ENCODE measurements at places on chromosomes 1 and 21.

DNA sequence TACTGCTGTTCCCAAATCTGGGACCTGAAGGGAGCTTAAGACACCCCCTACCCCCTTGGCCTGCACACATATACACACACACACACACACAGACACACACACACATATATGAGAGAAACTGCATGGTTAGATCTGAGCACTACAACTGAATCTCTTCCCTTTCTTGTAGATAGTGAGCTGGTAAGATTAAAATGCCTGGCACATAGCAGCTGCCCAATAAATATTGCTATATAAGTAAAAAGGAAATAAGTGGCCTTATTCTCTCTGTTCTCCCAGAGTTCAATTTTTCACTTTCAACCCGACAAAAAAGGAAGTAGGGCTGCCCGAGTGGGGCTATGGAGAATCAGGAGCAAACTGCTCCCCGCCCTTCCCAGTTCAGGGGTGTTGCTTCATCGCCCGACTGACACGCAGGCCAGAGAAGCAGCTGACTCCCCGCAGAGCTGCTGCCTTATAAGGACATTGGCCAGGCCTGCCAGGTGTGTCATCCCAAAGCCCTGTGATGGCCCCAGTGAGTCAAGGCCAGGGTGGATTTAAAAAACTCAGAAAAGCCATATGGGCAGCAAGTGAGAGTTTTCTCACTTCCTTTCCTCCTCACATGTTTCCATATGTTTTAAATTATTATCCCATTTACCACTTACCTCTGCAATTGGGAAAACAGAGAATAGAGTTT lies 106.5 kb upstream of the SLC44A3 start:
- peak; percentile 72 for DNase-seq

DNA sequence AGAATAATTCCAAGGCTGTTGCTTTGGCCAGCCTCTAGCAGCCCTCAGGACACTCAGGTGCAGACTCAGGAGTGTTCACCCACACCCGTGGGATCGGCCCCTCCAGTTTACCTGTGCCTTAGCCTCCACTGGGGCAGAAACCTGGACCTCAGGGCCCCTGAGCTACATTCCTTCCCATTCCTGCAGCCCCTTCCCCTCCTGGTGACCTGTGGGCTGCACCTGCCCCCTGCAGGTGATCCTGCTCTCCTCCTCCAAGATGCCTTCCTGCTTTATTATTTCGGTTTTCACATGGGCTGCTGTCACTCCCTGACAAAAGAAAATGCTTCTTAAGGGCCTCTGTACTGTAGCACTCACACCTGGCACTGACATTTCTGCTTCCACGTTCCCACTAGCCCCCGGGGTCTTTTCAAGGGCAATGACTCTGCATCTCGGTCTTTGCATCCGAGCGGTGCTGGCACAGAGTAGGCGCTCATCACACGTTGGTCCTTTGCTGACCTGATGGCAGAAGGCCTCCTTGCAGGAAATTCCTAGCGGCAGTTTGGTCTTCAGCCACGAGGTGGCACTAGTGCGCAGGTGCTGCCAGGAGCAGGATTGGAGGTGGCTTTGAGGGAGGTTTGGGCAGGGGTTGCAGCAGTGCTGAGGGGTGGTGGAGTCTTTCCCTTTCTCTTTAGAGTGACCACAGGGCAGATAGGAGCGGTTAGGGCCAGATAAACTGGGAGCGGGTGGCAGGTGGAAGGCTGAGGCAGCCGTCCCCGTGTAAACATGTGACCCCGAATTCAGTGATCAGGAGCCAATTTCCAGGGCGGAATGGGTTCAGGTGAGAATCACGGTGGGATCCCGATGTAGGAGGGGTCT lies 25.3 kb upstream of the ETV3 start:
- DNase-seq: peak; percentile 38

DNA sequence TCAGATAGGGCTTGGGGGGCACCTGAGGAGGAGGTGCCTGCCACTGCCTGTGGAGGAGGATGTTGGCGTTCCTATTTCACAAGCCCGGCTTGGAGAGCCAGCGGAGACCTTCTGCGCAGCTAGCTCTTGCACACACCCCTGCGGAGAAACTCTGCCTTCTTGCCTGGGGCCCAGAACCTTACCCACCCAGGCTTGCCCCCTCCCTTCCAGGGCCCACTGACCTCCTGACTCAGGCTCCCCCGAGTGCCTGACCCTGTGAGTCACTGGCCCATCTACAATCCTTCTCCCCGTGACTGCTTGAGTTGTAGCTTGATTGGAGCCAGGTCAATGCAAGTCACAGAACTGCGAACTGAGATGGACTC lies 3.4 kb downstream of the HES2 start:
- DNase-seq: no peak

GRCh38 chr1:199878823-199879222 lies 148.7 kb upstream of the NR5A2 start:
- DNase-seq: no peak

GRCh38 chr1:204301171-204301957 lies 58.4 kb downstream of the PLEKHA6 start:
- DNase-seq: no peak

GRCh38 chr1:200885623-200886402 lies 8.9 kb upstream of the INAVA start:
- no peak for DNase-seq

Measured in kidney glomerular epithelial cell (primary cell).